ENCODE measurements at places on chromosomes 1 and 21. TPM values are rescaled to one million over a fixed set of nuclear protein-coding genes. Genes with fewer than 3 reads are reported as not detected.

Gene MSH4
- total RNA-seq = 0.32 TPM

Gene GNL2
- total RNA-seq = 25.6 TPM

Gene NBPF6
- total RNA-seq = not detected

Gene RBBP5
- total RNA-seq = 16.9 TPM

Gene EPHX1
- 231 TPM for total RNA-seq

Gene TNFSF18
- 0.09 TPM for total RNA-seq

Gene LCE2A
- not detected for total RNA-seq

Gene SPRR2A
- total RNA-seq = not detected

DNA sequence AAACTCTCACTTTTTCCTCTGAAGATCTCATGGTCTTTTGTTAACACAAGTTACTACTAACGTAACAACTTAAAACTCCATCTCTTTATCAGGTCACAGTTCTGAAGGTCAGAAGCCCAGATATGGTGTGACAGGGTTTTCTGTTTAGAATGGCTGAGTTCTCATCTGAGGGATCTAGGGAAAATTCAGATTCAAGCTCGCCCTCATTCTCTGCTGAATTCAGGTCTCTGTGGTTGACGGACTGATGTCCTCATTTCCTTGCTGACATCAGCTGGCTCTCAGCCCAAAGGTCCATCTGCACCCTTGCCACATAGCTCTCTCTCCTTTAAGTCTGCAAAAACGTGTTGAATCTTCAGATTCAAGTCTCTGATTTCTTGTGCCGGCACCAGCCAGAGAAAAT is 6.1 kb upstream of the NTPCR start:
- DNase-seq = no peak

- no peak for DNase-seq
Observed at GRCh38 chr1:63189677-63190076, 132.7 kb upstream of the FOXD3 start.

GRCh38 chr1:118926261-118926660 is 61.9 kb downstream of the TBX15 start:
- no peak for DNase-seq

DNA sequence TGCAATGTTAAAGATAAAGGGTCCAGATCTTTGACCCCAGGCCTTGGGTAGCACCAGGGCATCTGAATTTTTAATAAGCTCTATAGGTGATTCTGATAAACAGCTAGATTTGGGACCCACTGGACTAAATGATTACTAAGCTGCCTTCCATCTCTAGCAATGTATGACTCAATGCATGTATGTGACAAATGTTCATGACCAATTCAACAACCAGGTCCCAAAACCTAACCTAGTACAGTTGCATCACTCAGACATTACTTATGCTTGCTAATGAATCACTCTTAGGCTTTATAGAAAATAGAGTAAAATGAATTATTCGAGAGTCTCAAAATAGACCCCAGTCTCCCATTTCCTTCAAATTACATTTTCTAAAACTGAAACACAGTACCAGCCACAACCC is 35.5 kb downstream of the RCAN1 start:
- DNase-seq = no peak

- DNase-seq = no peak
Observed at GRCh38 chr21:38524168-38525153, 26.2 kb upstream of the ERG start.

DNA sequence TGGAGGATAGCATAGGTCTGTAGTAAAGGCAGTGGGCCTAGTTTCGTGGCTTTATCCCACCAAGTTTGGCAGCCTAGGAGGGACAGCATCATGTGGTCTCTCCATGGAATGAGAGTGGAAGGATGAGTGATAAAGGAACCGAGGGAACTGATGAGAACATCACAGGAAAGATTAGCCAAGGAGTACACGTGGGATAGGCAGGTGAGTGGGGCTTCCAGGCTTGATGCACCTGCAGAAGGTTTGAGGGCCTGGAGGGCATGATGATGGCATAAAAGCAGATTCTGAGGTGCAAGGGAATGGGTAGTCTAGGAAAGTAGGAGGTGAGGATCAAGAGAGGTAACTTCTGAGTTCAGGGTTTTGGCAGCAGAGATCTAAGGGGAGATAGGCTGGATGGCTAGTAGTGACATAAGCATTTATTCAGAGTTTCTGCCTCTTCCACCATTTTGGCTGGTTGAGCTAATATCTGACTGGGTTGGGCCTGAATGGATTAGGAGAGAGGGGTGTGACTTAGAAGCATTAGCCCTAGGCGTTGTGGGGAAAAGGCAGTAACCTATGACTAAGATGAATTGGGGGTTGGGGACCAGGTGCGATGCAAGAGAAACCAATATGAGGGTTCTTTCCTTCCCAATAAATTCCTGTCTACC is 9.1 kb downstream of the PTGFRN start:
- DNase-seq = no peak

DNA sequence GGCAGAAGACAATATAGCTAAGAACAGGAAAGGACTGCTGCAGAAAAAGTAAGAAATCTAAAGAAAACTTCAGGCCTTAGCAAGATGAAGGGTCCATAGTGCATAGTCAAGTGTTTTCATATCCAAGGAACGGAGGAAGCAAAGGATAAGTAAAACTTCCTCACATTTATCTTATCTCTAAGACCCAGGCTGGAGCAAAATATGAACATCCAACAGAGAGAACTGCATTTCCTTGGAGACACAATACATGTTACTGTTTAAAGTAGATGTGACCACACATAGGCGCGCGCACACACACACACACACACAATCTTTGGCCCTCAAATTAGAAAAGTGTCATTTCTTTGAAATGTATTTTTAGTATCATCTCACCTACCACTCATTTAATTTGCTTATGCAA is 66.7 kb downstream of the TTLL7 start:
- no peak for DNase-seq

GRCh38 chr21:45079351-45079750 is 5.0 kb downstream of the ADARB1 start:
- no peak for DNase-seq

DNA sequence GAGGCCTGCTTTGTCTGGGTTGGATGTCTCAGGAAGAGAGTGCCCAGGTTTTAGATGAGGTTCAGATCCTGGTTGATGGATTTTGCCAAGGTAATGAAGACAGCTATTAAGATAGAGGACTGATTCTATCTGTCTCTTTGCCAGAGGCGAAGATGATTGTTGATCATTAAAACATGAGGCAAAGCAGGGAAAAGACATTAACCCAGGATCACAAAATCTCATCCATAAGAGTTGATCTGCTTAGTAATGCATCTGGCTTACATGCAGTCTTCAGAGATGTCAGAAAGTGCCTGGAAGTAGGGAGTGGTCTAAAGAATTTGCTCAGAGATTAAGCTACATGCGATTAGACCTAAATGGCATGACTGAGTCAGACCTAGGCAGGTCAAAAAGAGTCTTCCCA is 229.6 kb upstream of the PLD5 start:
- DNase-seq = no peak

DNA sequence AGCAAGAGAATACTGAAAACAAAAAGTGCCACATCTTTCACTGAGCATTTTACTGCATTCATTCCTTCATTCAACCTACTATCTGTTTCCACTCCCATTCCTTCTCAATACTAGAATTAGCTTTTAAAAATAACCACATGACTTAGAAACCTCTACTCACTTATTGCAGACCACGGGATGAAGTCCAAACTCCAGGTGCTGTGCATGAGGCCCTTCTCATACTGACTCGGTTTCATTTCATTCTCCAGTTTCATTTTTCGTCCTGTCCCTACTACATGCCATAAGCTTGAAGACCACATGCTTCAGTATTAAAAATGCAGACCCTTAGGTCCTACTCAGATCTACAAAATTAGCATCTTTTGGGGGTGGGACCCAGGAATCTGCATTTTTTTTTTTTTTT is 2.3 kb upstream of the BACH1 start:
- DNase-seq = no peak

GRCh38 chr21:41361053-41361785 is 608 bp upstream of the MX2 start:
- DNase-seq = peak; percentile 11

DNA sequence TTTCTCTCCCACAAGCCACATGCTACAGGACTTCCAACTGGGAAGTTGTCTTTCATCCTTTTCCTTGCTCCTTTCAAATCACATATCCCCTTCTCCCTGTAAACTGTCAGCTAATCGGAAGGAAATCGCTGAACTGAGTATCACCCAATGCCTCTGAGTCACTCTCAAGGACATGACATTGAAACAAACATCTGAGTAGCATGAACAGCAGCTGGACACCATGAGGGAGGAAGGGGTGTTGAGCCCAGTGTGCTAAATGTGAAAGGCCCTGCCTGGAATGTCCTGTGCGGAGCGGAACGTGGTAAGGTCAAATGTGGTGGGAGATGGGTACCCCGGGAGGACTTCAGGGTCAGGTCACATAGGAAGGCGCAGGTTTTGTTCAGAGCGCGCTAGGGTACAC is at the start of gene OR2AJ1:
Gene OR2AJ1, plus strand, starts transcription at position 22 of the 400 bp plus-strand sequence. CDS start 8,880 bp downstream, outside the sequence.
- no peak for DNase-seq

DNA sequence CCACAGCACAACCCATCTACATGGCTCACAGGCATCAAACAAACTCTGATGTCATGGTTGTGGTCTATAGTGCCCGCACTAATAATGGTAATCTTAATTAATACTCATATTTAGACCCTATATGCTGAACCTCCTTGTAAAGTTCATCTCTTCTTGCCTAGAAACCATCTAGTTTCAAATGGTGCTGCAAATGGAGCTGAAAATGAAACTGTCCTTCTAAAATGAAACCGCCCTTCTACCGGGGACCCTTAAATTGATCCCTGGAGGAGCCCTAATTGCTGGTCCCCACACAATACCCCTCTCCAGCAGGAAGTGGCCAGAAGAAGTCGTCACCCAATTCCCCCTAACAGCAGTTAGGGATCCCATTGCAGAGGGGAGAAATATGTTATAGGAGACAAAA is 612.6 kb downstream of the MRPL39 start:
- DNase-seq = no peak

DNA sequence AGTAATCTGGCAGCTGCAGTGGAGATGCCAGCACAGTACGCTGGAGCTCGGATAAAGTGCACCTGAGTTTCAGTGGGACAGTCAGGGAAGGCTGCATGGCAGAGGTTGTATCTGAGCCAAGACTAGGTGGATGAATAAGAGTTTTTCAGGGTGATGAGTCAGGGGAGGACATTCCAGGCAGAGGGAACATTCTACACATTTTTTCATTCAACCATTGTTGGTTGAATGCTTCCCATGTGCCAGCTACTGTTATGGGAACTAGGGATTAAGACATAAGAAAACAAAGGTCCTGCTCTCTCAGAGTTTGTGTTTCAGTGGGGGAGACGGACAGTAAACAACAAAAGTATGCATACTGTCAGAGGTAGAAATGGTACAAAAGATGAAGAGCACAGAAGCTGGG is 5.2 kb downstream of the LEPR start:
- no peak for DNase-seq

DNA sequence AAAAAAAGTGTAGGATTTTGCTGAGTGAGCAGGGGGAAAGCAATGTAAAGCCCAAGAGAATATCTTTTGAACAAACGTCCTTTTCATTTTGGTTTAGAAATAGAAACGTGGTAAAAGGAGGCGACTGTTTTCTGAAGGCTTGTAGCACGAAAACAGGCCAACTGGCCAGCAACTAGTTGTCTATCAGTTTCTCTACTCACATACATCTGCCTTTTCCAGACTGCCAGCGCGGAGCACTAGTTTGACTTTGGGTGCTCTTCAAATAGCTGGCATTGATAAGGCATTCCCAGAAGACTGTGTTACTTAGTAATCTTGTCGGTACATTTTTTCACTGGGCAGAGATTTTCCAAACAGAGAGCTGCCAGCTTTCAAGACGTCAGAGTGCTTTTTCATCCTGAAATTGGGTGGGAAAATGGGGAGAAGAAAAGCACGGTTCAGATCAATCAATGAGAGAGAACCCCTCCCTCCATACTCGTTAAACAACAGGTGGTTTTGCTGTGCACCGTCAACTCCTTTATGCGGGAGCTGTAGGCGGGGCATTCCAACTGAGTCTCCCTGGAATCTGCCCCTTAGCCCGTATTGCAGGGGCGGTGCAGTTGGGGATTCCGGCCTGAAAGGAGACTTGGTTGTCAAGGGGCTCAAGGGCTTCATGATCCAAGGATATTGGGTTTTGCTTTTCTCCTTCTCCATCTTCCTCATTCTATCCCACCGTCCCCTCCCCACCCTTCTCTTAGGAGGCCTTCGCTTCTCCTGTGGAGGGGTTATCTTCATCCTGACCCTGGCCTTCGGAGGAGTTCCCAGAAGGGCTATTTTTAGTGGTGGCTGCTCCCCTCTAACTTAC is 884 bp upstream of the LRRC8C start:
- no peak for DNase-seq

- peak; percentile 63 for DNase-seq
Observed at GRCh38 chr1:46948629-46949416, 7.5 kb upstream of the CYP4A11 start.

DNA sequence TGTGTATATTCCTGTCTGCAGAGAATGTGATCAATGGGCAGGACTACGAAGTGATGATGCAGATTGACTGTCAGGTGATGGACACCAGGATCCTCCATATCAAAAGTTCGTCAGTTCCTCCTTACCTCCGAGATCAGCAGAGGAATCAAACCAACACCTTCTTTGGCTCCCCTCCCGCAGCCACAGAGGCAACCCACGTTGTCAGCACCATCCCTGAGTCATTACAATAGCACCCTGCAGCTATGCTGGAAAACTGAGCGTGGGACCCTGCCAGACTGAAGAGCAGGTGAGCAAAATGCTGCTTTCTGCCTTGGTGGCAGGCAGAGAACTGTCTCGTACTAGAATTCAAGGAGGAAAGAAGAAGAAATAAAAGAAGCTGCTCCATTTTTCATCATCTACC is 65.2 kb downstream of the OLFML2B start:
- no peak for DNase-seq

DNA sequence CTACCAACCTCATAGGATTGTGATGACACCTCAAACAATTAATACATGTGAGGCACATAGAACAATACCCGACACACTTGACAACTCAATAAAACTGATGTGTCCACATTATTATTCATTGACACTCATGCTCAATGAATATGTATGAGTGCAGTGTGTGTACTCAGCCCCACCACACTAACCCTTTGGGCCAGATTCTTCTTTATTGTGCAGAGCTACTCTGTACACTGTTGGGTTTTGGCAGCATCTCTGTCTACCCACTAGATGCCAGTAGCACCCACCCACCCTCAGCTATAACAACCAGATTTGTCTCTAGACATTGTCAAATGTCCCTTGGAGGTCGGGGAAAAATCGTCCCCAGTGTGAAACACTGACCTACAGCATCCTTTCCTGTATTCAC is 10.1 kb downstream of the CASP9 start:
- no peak for DNase-seq

DNA sequence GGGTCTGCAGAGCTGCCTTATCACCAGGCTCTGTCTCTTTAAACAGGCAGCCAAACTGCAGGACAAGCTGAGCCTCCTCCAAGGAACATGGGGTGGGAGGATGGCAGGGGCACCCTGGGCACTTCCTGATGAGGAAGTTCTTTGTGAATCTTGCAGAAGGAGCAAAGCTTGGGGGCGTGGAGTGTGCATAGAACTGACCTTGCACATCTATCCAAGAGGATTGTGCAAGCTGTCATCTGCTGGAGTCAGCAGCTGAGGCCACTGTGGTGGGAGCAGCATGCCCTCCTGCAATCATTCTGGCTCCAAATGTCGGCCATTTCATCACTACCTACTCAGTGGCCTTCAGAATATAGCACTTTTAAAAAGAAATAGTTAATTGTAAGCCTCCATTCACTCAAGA is 182.2 kb downstream of the AJAP1 start:
- DNase-seq = no peak
